Activated CD4-positive, alpha-beta T cell treated with anti-CD3 and anti-CD28 coated beads, Interleukin-10, Interleukin-2, amounts not matched to agents 100 ng/mL and 50 ng/mL, durations not matched to agents 16 hours and 8 hours (primary cell): ENCODE measurements at places on chromosomes 13 and 19.

DNA sequence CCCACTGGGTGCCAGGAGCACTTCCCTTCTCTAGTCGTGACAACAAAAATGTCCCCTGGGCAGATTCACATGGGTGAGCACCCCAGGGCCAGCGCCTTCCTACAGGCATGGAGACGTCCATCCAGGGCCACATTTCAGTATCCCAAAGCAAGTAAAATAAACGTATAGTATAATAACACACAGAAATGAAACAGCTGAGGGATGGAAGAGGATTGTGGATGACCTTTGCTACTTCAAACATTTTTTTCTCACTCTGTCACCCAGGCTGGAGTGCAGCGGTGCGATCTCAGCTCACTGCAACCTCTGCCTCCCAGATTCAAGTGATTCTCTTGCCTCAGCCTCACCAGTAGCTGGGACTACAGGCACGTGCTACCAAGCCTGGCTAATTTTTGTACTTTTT lies 28.2 kb downstream of the CILP2 start:
- no peak for DNase-seq

- peak; percentile 40 for DNase-seq
Measured at GRCh38 chr19:28242317-28242927, 970.5 kb downstream of the UQCRFS1 start.

DNA sequence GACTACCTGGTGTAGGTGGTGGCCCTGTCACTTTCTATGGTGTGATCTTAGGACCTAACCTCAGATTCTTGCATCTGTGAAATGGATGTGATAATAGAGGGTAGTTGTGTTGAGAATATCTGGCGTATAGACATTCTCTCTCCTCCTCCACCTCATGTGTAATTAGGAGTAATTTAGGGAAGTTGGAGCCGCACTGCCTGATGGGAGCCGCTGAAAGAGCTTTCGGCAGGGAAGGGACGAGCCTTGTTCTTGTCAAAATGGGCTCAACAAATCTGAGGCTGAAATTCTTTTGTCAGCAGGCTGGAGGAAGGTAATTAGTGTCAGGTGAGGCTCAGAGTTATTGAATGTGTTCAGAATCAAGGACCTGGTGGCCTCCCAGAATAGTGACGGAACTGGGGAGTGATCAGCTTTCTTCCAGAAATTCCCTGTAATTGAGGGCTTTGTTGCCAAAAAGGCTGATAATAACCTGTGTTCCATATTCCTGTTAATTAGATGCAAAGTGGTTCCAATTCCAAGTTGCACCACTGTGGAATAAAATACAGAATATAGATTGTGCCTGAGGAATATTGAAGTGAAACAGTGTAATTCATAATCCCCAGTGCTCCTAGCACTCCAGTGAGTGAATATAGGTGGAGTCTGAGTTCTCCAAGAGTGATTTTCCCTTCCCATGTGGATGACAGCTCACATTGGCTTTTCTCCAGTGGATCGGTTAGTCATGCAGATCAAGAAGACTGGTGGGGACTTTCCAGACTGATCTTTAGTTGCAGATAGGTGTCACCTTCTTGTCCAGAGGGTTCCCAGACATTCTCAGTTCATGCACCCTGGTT lies 47.5 kb downstream of the SPATA13 start:
- no peak for DNase-seq

DNA sequence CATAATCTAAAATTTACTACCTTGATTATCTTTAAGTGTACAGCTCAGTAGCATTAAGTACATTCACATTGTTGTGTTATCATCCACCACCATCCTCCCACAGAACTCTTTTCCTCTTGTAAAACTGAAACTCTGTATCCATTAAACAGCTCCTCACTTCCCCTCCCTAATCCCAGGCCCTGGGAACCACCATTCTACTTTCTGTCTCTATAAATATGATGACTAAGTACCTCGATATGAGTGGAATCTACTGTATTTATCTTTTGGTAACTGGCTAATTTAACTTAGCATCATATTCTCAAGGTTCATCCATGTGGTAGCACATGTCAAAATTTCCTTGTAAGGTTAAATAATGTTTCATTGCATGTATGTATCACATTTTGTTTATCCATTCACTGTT lies 49.0 kb upstream of the POMP start:
- DNase-seq, result no peak

GRCh38 chr19:43564800-43565199 lies 10.5 kb downstream of the XRCC1 start:
- no peak for DNase-seq
